Non-pigmented ciliary epithelial cell (primary cell): ENCODE measurements at places on chromosomes 4 and X.

- no peak for DNase-seq
These were observed 1142.2 kb downstream of the ADGRL3 start for GRCh38 chr4:62342346-62342745.

- no peak for DNase-seq
These were observed 170.4 kb downstream of the FRAS1 start for GRCh38 chr4:78227411-78228057.

GRCh38 chrX:19725641-19726040 lies 161.8 kb downstream of the SH3KBP1 start:
- no peak for DNase-seq

GRCh38 chr4:166977596-166977995 lies 256.7 kb downstream of the SPOCK3 start:
- no peak for DNase-seq

DNA sequence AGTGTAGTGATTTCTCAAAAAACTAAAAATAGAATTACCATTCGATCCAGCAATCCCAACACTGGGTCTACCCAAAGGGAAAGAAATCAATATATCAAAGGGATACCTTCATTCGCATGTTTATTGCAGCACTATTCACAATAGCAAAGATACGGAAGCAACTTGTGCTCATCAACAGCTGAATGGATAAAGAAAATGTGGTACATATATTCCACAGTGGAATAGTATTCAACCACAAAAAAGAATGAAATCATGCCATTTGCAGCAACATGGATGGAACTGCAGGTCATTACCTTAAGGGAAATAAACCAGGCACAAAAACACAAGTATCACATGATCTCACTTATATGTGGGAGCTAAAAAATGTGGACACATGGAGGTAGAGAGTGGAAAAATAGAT lies 42.7 kb upstream of the NKAP start:
- no peak for DNase-seq

GRCh38 chrX:30161043-30161442 lies 54.3 kb upstream of the MAGEB2 start:
- DNase-seq: no peak

DNA sequence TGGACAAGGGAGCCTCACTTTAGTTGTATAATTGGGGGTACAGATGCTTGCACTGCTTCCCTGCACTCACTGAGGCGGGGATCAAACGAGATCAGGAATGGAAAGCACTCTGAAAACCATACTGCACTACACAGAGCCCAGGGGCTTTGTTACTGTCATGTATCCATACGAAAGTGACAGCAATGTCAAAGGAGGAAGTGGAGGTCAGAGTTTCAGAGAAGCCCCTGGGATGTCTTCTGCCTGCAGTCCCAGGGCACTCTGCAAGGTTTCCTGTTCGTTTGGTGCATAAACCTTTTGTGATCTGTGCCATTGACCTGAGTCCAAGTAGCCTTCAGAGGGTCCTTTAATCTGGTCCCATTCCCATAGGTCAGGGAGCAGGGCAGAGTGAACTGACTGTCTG lies 31.2 kb downstream of the RNF175 start:
- no peak for DNase-seq

- no peak for DNase-seq
These were observed 119.7 kb downstream of the CHRNA9 start for GRCh38 chr4:40454816-40455215.

DNA sequence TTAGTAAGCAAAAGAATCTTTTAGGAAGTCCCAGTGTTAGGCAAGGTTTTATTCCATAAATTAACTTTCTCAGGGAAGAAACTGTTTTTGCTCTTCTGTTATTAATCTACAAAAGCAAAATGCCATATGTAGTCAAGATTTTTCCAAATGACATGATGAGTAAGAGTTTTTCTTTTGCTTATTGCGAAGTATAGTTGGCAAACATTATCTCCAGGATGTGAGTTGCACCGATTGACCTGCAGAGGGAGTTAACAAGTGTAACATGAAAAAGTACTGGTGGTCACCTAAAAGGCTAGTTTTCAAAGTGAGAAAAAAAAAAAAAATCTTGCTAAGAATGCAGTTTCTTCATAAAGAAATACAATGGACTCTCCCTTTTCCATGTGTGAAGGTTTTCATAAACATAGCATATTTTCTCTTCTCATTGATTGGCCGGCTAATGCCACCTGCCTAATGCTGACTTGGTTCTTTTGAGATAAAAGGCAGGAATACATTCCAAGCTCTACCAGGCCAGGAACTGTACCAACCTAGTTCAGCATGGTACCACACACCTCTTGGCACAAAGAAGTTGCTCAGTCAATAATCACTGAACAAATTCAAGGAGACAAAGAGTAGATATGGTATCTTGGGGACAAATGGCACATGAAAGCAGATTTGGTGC lies 100.2 kb downstream of the LNX1 start:
- DNase-seq: peak; percentile 77

- DNase-seq: no peak
These were observed 63.9 kb upstream of the GYPA start for GRCh38 chr4:144204431-144204830.

DNA sequence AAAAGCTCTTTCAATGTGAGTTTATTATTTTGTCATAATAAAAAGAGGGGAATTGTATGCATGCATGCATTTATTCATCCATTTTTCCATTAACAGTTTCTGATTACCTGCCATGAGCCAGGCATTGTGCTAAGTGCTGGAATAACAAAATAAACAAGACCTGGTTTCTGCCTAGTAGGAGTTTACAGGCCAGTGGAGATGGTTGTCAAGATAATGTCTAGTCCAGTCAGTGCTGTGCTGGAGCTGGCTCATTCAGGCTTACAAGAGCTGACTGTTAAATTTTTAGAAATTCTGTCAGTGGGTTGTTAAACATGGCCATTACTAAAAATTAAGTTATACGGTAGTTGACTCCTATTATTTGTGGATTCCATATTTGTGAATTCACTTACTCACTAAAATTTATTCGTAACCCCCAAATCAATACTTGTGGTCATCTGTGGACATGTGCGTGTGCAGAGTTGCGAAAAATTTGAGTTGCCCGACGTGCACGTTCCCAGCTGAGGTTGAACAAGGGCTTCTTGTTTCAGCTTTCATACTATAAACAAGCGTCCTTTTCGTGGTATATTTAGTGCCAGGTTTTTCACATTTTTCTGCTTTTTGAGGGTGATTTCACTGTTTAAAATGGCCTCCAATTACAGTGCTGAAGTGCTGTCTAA lies 172.3 kb upstream of the RPS6KA3 start:
- DNase-seq: no peak

- no peak for DNase-seq
These were observed 12.8 kb upstream of the TMSB4X start for GRCh38 chrX:12962041-12962504.

DNA sequence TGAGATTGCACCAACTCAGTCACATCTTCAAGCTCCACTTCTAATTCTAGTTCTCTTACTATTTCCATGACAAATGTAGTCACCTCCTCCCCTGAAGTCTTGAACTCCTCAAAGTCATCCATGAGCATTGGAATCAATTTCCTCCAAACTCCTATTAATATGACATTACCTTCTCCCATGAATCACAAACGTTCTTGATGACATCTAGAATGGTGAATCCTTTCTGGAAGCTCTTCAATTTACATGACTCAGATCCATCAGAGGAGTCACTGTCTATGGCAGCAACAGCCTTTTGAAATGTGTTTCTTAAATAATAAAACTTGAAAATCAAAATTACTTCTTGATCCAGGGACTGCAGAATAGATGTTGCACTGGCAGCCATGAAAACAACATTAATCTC lies 34.5 kb downstream of the GALNTL6 start:
- DNase-seq: no peak

DNA sequence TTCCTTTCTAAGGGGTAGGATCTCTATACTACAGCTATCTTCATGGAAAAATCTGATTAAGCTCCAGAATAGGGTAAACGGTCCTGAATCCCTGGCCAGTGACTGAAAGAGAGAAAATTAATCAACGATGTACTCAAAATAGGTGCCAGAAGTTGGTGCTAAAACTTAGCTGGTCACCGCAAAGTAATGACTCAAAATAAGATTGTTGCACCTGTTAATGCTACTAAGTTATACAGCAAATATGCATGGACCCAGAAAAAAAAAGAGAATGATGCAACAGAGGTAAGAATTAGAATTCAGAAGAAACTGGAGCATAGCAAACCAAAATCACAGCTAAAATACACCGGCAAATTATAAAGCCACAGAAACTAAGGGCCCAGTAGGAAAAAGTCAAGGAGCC lies 239.7 kb upstream of the FAM241A start:
- DNase-seq: no peak

DNA sequence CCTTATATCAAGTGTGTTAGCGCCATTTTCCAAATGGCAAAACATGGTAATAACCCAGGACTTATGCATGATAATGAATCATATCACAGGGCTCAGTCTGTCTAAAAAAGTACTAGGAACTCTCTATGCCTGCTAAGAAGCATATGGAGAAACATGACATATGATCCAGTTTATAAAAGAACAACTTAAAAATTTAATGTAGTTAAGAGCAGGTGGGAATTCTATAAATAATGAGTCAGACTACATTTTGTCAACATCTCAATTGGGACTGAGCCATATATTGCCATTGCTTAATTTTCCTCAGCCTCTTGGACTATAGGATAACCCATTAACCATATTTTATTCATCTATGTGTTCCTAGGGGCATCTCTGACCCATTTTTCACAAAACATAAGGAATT lies 360.4 kb upstream of the AGA start:
- no peak for DNase-seq

GRCh38 chr4:28921886-28922285 lies 1798.3 kb upstream of the PCDH7 start:
- DNase-seq: peak; percentile 41

DNA sequence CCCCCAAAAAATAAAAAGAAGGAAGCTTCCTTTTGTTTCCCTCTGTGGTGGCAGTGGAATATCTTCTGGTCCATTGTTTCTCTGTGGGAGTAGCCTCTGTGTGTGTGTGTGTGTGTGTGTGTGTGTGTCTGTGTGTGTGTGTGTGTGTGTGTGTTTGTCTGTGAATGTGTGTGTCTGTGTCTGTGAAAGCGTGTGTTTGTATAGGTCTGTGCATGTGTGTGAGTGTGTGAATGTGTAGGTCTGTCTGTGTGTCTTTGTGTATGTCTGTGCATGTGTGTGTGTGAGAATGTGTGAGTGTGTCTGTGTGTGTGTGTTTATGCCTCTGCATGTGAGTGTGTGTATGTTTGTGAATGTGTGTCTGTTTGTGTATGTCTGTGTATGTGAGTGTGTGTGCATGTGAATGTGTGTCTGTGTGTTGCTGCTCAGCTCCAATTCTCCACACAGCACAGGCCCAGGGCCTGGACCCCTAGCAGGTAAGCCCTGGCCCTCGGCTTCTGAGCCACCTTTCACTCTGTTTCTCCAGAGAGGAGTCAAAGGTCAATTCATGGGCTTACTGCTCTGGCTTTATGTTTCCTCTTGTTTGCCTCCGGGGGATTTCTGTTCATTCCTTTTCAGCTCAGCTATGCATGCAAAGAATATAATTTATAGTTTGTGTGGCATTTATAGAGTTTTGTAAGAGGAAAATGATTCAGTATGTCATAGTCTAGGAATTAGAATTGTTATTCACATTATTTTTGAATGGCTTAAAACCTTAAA lies 89.8 kb downstream of the UCHL1 start:
- DNase-seq: no peak

DNA sequence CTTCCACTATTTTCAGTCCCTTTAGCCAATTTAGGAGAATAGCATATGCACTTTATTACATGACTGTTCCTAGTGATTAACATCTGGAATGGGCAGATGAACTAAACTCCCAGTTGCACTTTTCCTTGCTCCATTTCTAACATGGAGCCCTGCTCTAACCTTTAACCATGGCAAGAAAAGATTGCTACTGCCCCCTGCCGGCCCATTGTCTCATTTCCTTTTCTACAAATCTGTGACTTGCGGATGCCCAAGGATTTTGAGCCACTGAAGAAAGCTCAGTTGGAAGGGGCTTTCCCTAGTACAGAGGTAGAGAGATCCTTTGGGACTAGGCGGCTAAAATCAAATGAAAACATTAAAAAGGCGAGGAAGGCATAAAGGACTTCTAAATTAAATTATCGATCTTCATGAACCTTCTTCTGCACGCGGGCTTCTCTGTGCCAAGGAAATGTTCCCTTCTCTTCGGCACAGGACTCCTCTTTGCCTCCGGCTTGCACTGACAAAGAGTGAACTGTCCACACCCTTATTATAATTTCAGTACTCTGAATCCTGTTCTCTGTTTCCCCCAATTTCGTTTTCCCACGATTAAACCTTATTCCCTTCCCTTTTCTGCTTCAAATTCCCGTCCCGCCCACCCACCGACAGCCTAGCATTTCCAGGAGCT lies 577 bp upstream of the GLRA2 start:
- no peak for DNase-seq

DNA sequence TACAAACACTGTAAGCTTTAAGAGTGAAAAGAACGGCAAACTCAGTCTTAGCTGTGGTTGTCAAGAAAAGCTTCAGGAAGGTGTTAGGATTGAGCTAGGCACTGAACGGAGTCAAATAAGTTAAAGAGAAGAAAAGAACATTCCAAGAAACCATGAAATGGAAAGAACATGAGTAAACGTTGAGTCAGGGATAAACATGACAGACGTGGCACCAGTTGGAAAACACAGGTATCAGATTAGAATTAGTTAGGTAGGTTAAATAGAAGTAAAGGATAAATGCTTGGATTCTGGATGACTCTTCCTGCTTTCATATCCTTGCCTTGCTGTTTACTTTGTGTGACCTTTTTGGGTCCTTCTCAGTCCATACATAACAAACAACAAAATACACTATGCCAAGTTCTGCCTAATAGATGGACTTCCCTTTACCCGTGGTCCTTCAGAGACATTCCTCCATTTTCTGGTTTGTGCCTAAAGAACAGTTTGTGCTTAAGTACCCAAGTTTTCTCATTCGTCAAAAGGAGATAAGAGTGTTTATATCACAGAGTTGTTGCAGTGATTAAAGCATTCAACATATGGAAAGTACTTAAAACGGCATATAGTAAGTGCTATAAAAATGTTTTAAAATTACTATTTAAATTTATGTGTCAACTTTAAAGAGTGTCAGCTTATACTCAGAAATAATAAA lies 446.9 kb downstream of the TMA16 start:
- DNase-seq: peak; percentile 23

DNA sequence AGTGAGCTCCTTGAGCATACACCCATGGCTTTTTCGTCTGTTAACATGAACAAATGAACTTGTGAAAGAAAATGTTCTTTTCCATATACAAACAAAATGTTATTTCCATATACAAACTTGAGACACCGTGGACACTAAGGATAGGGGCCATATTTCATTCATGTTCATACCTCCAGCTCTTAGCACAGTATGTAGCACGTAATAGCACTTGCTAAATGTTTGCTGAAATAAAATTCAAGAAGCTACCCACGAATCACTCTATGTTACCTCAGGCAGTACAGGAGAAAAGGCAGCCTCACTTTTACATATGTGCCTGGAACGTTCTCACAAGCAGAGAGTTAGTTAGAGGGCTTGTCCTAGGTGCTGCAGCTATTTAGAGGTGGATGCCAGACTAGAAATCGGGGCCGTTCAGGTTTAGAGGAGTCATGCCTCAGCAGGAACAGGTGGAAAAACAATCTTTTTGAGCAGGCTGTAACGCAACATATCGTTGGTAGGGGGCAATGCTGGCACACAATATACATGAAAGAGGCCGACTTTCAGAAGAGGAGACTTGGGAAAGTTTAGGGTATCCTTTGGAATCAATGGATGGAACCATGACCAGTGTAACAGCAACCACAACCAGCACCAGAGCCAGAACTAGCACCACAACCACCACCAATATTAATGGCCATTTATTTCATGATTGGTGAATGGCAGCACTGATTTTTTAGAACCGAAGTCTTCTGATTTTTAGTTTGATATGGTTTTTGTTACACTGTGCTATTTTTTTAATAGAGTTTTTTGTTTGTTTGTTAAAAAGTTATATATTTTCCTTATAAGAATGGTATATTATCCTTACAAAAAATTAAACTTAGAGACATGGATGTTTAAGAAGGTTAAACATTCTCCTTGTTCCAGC lies 14.8 kb upstream of the PAQR3 start:
- no peak for DNase-seq
